Progenitor cell of endocrine pancreas (in vitro differentiated cells): ENCODE measurements at places on chromosomes 16 and 17. TPM values are rescaled to one million over a fixed set of nuclear protein-coding genes. Genes with fewer than 3 reads are reported as not detected.

PGAP3 gene
- total RNA-seq = 38.7 and 40.1 TPM in 2 replicates

UMOD gene
- 0.11 TPM in 1 of 2 replicates, not detected in the other for total RNA-seq

OR2C1 gene
- 0.19 TPM in 1 of 2 replicates, not detected in the other for total RNA-seq

APOH gene
- total RNA-seq = 0.27 and 0.57 TPM in 2 replicates

RNF222 gene
- total RNA-seq = not detected in 2 replicates

- DNase-seq = no peak
Measured at GRCh38 chr16:13634253-13634652, 285.7 kb upstream of the ERCC4 start.

DNA sequence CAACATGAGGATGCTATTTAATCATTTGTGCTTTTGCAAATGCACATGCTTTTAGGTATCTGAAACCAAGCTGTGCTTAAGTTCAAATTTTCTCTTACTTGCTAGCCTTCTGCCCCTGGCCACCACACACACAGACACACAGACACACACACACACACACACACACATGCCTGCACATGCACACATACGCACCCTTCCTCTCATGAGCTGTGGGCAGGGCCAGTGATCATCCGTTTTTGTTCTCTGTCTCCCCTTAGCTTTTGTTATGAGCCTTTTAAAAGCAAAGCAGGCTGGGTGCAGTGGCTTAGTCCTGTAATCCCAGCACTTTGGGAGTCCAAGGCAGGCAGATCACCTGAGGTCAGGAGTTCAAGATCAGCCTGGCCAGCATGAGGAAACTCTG lies 34.2 kb downstream of the CD300LF start:
- DNase-seq = no peak

DNA sequence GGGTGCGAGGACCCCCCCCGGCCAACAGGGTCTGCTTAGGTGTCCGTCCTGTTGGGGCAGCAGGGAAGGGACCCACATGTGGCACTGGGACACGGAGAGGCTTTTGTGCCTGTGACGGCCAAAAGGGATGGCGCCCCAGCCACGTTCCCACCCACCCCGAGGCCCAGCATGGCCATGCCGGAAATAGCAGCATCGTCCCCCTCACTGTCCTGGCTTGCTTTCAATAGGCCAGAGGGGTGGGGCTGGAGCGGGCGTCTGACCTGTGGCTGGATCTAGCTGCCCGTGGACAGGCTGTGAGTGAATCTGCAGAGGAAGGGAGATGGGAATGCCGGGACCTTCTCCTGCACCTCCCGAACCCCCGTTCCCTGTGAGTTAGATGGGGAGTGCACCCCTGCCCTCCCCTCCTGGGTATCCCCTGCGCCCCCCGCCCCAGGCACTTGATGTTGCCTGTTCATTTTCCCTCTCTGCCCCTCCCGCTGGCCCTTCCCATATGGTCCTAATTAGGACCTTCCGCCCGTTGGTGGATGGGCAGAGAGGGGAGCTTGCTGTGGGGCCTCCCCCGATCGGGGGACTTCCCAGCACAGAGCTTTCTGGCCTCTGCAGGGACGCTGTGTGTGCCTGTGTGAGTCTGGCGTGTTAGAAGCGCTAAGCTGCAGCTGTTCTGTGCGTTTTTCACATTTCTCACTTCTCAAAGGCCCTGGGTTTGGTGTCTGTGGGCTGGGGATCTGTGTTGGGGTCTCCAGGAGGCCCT lies 292.8 kb downstream of the SEC14L1 start:
- no peak for DNase-seq

- no peak for DNase-seq
Measured at GRCh38 chr16:87375426-87376135, 8.0 kb downstream of the FBXO31 start.

GRCh38 chr17:70121126-70121525 lies 46.1 kb downstream of the KCNJ16 start:
- DNase-seq = no peak

DNA sequence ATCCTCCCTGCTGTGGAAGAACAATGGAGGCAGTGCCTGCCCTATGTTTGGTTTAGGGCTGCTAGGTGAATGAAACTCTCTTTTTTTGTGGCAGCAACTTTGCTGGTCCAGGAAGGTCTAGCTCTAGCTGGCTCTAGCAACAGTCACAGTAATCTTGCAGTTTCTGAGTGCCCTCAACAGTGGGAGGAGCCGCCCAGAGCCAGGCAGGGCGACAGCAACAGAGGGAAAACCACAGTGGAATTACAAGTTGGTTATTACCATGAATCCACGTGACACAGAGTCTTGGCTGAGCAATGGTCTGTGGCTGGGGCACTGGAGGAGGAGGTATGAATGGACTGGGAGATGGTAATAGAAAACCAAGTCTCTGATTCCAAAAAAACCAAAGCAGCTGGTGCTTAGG lies 10.3 kb downstream of the HSPB9 start:
- no peak for DNase-seq

GRCh38 chr16:81394416-81394815 lies 50.2 kb upstream of the CMIP start:
- no peak for DNase-seq

DNA sequence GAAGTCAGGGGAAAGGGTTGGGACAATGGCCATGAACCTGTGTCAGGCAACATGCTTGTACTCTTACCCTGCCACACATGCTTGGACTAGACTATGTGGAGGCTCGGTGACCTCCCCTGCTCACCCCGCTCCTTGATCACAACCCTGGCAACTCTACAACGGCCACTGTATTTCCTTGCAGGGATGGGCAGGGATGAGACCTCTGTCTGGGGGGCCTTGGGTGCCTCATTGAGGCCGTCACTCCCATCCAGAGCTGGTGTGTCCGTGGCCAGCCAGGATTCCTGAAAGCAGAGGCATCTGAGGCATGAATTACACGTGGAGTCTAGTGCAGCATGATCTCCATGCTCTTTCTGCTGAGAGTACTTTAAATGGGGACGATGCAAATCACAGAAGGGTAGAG lies 948 bp downstream of the PLA2G15 start:
- DNase-seq = no peak

DNA sequence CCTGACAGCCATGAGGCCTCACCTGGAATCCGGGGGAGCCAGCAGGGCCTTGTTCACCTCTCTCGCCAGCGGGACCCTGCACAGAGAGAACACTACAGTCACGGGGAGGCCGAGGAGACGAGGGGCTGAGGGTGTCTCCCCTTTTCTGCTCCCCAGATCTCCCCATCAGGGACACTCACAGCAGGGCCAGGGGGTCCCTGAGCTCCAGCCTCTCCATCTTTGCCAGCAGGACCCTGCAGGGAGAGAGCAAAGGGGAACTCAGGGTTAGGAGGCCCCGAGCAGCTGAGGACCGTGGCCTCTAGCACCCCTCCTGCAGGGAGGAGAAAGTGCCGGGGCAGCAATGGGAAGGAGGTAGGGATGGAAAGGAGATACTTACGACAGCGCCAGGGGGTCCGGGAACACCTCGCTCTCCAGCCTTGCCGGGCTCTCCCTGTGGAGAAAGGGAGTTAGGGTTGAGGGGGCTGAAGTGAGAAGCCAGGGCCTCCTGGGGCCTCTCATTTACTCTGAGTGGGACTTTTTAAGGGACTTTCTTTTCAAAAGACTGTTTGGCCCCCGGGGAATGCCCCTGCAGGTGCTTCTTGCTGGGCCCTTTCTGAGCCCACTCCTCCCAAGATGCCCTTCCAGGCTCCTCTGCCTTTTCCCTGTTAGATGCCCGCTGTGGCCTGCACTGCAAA lies 8.7 kb downstream of the COL1A1 start:
- no peak for DNase-seq

GRCh38 chr17:68290268-68290954 lies 516 bp downstream of the SLC16A6 start:
- peak; percentile 16 for DNase-seq

DNA sequence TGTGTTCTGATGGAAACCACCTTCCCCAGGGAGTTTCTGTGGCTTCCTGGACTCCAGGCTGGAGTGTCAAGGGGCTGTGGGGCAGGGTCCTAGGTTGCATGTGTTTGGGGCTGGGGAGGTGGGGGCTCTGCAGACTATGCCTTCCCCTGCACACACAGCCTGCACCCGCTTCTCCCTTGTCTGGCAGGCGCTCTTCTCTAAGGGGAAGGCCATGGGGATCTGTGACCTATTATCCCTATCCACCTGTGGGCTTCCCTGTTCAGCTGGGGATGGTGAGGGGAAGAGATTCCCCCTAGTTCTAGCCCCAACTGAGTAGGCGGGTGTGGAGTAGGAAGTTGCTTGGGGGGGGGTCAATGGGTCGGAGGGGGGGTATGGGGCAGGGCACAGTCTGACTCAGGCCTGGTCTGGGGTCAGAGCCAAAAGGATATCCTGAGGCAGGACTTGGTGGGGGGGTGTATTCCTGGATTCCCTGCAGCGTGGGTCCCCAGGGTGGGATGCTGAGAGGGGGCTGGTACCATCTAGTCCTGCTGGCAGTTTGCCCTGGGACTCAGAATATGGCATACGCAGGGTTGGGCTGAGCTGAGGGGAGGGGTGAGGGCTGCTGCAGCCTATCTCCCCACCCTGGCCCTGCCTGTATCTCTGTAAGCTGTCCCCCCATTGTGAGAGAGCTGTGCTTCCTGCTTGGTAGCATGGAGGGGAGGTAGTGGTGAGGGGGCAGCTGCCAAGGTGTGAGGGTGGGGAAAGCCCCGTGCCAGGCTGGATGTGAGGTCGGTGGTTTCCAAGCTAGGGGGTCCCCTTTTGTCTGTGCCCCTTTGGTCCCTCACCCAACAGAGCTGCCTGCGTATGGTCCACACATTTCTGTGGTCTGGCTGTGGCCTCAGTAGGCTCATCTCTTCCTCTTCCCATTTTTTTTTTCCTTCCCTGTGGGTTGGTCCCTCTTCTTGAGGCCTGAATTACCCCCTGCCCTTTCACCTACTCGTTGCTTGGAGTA lies 14.7 kb downstream of the RARA start:
- no peak for DNase-seq

DNA sequence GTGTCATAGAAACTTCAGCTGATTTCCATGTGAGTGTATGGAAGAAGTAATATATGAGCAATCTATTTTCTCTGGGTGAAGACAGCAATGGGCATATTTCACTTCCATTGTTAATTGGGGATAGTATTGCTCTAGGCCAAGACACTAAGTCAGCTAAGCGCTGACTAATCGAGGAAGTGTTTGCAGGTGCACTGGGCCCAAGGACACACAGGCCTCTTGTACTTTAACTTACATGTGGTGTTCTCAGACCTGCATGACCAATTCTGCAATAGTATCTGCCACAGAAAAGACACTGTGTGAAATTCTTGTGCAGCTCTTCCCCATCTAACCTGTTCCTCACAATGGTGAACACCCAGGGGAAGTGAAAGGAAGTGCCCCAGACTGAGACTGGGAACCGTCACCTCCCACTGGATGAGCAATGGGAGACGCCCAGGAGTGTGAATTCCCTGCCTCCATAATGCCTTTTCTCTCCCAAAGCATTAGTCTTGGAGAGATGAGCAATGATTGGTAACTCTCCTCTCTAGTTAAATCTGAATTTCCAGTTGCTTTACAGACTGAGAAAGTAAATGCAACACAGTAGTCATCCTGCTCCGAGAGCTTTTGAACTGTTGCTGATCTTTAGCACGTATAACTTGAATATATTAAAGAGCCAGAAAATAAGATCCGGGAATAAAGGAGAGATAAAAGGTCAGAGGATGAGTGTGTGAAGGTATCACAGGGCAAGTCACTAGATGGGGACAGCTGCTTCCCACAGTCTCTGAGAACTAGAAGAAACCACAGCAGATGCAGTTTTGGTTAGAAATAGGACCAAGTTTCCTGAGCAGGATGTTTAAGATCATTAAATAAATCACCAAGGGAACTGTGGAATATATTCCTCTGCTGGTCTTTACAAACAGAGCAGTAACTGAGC lies 82.6 kb downstream of the CDK5R1 start:
- DNase-seq = no peak

DNA sequence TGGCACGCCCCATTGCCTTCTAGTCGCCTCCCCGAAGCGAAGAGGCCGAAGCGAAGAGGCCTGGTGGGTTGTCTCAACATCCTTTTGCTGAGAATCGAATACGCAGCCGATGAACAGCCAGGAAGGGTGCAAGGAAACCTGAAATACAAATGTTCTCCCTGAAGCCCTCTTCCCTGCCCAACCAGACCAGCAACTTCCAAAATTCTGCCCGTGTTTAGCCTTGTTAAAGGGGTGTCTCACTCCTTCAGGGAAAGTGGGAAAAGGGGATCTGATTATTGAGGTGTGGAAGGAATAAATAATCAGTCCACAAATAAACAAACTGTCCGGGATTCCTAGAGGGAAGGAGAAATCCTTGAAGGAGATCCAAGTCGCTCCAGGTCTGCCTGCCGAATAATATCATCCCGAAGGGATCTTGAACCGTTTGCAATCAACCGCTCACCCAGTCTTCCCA lies 1.4 kb upstream of the FOXC2 start:
- no peak for DNase-seq

DNA sequence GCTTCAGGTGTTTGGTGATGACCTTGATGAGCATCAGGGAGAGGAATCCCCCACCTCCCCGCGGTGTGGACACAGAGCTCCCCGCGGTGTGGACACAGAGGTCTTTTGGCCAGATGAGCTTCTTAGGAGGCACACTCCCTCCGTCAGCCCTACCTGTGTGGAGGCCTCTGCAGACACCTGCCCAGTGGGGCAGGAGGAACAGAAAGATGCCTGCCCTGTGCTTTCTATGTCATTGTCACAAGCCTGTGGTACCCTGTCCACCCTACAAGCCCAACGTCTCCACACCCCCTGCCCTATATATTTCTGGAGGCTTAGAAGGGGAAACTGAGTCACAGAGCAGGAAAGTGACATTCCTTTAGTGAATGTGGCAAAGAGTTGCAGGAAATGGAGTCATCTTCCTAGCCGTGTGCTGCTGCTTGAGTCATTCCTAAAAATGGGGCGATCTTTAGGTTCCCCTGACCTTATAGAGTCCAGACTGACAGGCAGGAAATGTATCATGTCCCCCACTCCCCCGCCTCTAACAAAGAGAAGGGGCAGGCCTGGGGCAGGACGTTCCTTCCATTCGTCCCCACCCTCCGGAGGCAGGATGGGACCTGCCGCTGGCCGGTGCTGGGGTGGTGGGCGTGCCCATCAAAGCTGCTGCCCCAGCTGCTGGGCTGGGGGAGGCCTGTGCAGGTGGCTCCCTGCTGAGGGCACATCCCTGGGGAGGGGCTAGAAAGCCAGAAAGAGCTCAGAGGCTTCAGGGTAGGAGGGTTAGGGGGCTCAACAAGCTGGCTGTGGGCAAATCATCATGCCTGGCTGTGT lies 1.0 kb upstream of the C16orf74 start:
- no peak for DNase-seq

- no peak for DNase-seq
Measured at GRCh38 chr17:40825599-40825998, 3.2 kb upstream of the KRT10 start.

DNA sequence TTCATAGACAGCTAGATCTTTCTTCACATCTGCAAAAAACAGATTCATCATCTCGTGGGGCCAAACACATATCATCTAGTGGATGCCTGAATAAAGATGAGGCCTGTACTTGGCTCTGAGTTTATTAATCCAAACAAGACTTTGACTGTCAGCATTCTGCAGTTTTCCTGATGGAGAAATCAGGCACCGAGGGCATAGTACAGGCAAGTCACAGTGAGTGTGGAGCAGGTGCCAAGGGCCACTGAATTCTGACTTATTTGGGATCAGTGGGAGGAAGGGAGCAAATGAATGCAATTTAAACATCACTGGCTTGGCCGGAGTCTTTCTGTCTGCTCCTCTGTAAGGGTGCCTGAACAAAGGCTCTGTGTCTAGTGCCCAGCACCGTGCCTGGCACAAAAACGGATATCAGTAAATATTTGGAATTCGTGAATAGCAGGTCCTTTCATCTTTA lies 975 bp downstream of the CFAP20 start:
- DNase-seq = no peak
